ENCODE measurements at places on chromosomes 11 and 22.
A peak's percentile ranks its signal among the peaks of the same experiment; 100 is the strongest.

- no peak for DNase-seq
These were observed 1.3 kb upstream of the CCDC88B start for GRCh38 chr11:64338716-64339115.

- no peak for DNase-seq
These were observed 3.4 kb upstream of the RBM4B start for GRCh38 chr11:66680966-66681645.

DNA sequence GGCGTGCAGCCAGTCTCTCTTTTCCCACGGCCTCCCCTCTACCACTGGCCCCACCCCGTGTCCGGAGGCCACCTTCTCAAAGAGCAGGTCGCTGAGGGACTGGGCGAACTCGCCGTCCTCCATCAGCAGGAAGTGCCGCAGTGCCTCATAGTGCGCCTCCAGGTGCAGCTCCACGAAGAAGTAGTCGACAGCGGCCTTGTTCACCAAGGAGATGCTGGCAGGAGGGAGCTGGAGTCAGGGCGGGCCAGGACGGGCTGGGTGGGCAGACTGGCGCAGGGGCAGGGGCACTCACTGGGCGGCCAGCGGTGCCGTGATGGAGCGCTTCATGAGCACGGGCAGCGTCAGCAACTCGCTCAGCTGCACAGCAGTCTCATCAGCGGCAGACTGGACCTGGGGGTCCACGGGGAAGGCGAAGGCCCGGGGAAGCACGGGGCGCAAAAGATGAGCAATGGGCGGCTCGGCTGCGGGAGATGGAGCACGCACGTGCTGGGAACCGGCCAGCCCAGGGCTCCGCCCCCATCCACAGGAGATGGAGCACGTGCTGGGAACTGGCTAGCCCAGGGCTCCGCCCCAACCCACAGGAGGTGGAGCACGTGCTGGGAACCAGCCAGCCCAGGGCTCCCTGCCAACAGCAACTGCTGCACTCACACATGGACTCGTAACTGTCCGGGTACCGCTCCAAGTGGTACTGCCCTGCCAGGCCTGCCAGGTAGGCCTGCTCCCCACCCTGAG lies 18.4 kb downstream of the SELENOO start:
- DNase-seq = no peak

- no peak for DNase-seq
These were observed 155.7 kb downstream of the RRAS2 start for GRCh38 chr11:14203321-14203720.

DNA sequence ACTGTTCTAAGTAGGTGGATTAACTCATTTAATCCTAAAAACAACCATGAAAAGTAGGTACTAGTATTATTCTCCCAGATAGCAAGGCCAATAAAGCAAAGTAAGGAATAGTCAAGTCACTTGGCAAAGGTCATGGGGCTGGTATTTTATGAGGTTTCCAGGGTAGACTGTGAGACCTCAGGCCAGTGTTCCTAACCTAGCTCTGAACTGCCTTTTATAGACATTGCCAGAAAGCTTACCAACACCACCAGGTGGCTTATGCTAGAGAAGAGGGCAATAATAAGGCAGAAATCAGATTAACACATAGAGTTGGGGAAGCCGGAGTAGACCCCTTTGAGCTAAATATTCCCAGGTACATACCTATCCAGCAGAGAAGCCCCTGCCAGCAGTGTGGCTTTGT lies 490.9 kb upstream of the TENM4 start:
- no peak for DNase-seq

DNA sequence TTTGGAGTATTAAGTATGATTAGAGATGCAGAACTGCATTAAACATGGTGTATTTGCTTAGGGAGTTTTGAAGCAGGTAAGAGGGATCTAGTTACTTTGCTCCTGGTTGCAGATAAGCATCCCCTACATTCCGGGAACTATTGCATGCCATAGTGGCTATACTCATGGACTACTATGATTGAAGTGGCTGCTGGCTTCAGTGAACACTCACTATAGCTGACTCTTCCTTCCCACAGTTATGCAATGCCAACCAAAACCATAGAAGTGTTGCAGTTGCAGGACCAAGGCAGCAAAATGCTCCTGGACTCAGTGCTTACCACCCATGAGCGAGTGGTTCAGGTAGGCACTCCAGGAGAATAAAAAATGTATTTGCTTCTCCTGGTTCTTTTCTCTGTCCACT lies 17.0 kb downstream of the COA4 start:
- no peak for DNase-seq

- DNase-seq = no peak
These were observed 17.3 kb downstream of the MS4A6A start for GRCh38 chr11:60165538-60165937.

DNA sequence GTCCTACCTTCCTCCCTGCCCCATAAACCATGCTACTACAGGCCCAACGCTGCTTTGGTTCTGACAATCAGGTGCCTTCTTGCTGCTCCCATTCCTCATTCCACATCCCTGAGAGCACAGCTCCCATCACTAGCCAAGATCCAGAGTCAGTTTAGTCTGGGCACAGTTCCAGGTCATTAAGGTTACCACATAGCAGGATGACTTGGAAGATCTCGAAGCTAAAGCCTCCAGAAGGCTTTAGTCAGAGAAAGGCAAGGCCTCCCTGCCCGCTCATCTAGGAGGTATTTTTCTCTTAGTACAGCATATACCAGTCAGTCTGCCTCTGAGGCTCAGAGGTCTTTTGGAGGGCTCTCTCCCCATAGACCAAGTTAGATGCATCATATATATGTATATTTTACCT lies 30.3 kb downstream of the TRIM66 start:
- DNase-seq = no peak

- peak; percentile 58 for DNase-seq
These were observed 20.2 kb downstream of the RTN4RL2 start for GRCh38 chr11:57480409-57481137.

- no peak for DNase-seq
These were observed 9.6 kb downstream of the PLEKHA7 start for GRCh38 chr11:17004486-17005148.

DNA sequence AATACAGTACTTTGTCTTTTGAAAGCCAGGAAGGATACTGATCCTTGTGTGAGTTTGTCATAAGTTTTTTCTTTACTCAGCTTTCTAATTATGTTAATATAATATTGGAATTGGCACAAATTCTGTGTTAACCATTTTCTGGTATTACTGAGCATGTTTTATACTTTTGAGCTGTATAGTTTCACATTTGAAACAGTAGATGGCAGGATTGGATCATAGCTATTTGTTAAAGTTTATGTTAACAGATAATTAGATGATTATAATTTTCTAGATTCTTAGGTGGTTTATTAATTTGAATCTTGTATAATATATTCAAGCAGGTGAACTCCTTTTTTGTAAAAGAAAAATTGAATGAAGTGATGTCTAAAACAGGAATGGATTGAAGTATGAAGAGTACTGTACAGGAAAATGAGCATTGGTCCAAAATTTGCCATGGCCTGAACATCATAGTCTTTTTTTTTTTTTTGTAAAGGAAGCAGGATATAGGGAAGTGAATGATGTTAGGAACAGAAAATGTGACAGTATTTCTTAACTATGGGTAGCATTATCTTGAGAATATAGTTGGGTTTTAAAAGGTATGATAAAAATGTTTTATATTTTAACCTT lies 102.0 kb downstream of the CYP2R1 start:
- DNase-seq = no peak

GRCh38 chr11:283405-284104 lies 5.3 kb downstream of the NLRP6 start:
- no peak for DNase-seq

- no peak for DNase-seq
These were observed 4.6 kb downstream of the RFPL1 start for GRCh38 chr22:29442976-29443375.

- no peak for DNase-seq
These were observed 56.6 kb downstream of the FBXO7 start for GRCh38 chr22:32531228-32531627.

- no peak for DNase-seq
These were observed 213.6 kb upstream of the SESN3 start for GRCh38 chr11:95444309-95445241.

- DNase-seq = no peak
These were observed 1024.5 kb downstream of the LRRC4C start for GRCh38 chr11:40434926-40435325.

DNA sequence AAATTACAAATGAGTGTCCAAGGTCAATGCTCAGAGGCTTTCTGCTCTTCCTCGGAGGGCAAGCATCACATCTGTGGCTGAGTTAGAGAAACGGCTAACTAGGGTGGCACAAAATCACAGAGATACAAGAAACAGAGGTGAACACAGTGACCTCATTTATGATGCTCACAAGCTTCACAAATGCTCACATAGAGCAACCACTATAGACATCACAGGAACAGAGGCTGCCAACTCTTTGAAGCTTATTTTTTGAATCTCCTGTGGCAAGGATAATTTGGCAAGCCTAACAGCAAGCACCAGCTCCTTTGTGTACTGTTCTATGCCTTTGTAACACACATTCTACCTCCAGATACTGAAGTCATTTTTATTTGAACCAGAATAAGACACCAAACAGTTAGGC lies 416.5 kb upstream of the DDI1 start:
- DNase-seq = no peak

- no peak for DNase-seq
These were observed 693.6 kb downstream of the BRD1 start for GRCh38 chr22:49134076-49134475.

- no peak for DNase-seq
These were observed 23.2 kb downstream of the SHISAL1 start for GRCh38 chr22:44289414-44290171.

DNA sequence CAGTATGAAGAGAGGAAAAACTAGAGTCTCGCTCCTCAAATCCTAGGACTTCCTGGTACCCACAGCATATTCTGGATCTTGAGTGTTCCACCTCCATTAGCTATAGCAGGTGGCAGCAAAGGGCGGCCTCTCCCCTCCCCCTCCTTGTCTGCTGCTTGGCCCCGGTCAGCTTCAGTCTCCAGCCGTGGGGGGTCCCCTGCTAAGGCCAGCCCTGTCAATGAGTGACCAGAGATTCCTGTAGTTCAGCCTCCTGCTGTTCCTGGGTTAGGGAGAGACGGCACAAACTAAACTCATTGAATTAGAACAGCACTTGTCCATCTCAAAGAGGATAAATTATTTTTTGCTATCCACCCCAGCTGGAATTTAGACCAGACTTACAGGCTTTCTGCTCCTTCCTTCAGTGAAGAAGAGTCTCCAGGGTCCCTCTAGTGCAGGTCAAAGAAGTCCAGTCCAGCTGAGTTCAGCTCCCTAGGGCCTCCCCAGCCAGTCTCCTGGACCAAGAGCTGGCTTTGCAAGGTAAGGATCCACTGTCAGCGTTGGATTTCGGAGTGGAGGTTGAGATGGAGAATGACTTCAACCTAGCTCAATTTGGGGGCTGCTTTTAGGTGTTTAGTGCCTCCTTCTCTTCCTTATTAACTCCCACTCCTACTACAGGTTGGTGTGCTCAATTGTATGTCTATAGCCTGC lies 1.1 kb upstream of the PHLDB1 start:
- DNase-seq = no peak

DNA sequence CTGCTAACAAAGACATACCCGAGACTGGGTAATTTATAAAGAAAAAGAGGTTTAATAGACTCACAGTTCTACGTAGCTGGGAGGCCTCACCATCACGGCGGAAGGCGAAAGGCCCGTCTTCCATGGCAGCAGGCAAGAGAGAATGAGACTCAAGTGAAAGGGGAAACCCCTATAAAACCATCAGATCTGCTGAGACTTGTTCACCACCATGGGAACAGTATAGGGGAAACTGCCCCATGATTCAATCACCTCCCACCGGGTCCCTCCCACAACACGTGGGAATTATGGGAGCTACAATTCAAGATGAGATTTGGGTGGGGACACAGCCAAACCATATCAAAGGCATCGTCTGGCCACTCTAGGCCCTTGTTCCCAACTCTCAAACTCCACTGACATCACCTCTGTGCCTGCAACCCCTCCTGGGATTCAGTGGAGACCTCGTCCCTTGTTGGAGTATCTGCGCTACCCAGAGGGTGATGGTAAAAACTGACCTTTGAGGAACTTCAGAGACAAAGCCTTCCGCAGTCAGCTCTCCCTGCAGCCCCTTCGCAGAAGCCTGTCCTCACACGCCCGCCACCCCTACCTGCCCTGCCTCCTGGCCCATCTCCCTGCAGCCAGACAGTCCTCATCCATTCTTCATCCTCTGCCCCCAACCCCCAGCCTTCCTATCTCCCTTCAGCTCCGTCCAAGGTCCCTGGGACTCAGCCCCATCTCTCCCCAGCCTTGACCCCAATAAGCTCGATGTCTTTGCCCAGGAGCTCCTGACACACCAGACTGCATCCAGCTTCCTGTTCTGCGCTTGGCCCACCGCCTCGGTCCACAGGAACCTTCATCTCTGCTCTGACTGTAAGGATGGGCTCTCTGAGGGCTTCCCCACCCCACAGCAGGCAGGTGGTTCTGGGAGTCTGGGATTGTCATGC lies 15.8 kb downstream of the CCND1 start:
- no peak for DNase-seq

DNA sequence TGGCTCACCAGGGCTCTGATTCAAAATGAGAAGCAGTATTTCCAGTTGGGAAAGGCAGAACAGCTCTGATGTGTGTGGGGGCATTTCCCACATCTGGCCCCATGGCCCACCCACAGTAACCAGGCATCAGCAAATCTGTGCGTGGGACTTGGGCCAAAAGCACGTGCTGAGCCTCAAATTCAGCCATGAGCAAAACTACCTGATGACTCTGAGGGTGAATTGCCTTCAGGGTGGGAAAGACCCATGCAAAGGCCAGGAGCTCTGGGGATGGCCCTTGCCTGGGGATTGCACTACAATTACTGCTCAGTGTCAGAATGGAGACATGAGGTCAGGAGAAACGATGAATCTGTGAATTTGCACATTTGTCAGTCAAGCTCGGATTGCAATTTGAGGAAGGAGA lies 20.9 kb downstream of the TP53AIP1 start:
- no peak for DNase-seq

- DNase-seq = no peak
These were observed 20.8 kb downstream of the TREH start for GRCh38 chr11:118658429-118659313.

GRCh38 chr22:49515475-49515874 lies 312.2 kb downstream of the BRD1 start:
- DNase-seq = no peak

DNA sequence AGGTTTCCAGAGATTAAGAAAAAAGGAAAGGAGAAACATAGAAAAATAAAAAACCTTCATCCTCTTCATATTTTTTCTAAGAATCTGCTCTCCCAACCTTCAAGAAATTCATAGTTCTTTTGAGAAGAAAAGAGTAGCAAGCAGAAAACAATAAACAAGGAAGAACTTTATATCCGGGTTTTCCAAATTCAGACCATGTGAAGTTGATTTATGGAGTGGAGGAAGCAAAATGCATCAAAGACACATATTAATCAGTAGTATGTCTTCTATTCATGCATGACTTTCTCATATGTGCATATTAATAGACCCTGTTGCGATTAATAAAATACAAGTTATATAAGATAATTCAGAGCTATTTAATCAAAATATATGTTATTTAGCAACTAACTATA lies 20.5 kb upstream of the CTSC start:
- DNase-seq = no peak

- DNase-seq = no peak
These were observed 410.3 kb downstream of the KCNA4 start for GRCh38 chr11:29606330-29607031.

DNA sequence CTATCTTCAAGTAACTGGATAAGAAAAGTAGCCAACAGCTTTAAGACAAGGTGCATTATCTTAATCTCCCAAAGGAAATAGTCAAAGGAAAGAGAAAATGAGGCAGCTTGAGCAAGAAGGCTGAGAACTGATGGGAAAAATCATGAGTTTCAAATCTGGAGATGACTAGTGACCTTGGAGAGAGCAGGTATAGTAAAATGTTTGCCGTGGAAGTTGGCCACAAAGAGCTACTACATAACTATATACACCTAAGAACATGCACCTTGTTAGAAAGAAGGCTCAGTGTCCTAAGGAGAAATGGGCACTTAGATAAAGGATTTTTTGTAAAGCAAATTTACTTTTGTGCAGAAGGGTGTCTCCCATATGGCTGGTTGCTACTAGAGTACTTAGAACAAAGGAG lies 80.8 kb upstream of the FSHB start:
- no peak for DNase-seq

Measured in activated naive CD4-positive, alpha-beta T cell (primary cell).